Activated naive CD8-positive, alpha-beta T cell treated with anti-CD3 and anti-CD28 coated beads, Interleukin-2, amount 10 ng/mL, durations not matched to agents 7 days and 5 days (primary cell): ENCODE measurements at places on chromosomes 12 and 14. TPM values are rescaled to one million over a fixed set of nuclear protein-coding genes. Genes with fewer than 3 reads are reported as not detected.

GRCh38 chr14:61503167-61503801 is 181.9 kb downstream of the PRKCH start:
- H3K27ac ChIP-seq, result peak overlapping the region; percentile 98
- H3K4me1 ChIP-seq, result peaks cover 65% of the 10 kb centered on the region
- peak overlapping the region; percentile 85 for H3K4me3 ChIP-seq
- no peak for DNase-seq
- peaks cover 57% of the 10 kb centered on the region for H3K36me3 ChIP-seq

GRCh38 chr14:72254202-72254936 is 322.1 kb downstream of the RGS6 start:
- no peaks in the 10 kb centered on the region for H3K4me1 ChIP-seq
- no peak overlapping the region for H3K4me3 ChIP-seq

- no peaks in the 10 kb centered on the region for H3K4me1 ChIP-seq
- no peak for DNase-seq
- H3K27ac ChIP-seq, result no peak overlapping the region
- no peaks in the 10 kb centered on the region for H3K36me3 ChIP-seq
- no peak overlapping the region for H3K4me3 ChIP-seq
Observed at GRCh38 chr12:8849876-8850275, 27.5 kb downstream of the A2ML1 start.

DNA sequence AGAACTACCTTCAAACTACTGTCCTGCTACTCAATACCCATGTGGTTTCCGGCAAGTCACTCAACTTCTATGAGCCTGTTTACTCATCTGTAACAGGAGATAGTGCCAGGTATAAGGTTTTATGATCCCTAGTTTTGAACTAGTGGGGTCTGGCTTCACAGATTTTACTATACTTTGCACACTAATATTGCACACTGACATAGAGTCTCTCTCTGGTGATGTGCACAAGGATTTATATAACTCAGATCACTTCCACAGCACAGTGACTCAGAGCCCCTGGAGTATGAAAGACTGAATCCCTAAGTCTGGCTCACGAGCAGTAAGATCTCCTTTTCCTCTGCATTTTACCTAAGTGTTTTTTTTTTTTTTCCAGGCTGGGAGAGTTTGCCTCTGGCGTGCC is 69.7 kb upstream of the SLC38A2 start:
- no peak overlapping the region for H3K27ac ChIP-seq
- no peaks in the 10 kb centered on the region for H3K36me3 ChIP-seq
- H3K27me3 ChIP-seq, result no peaks in the 10 kb centered on the region
- no peak for DNase-seq
- peaks cover 6% of the 10 kb centered on the region for H3K4me1 ChIP-seq

GRCh38 chr14:99812096-99812750 is 19.0 kb downstream of the EML1 start:
- H3K4me3 ChIP-seq, result no peak overlapping the region
- no peaks in the 10 kb centered on the region for H3K36me3 ChIP-seq
- no peak for DNase-seq
- H3K27me3 ChIP-seq, result peaks cover 40% of the 10 kb centered on the region
- no peaks in the 10 kb centered on the region for H3K4me1 ChIP-seq

- DNase-seq, result no peak
- H3K4me1 ChIP-seq, result no peaks in the 10 kb centered on the region
- H3K27me3 ChIP-seq, result no peaks in the 10 kb centered on the region
- no peak overlapping the region for H3K27ac ChIP-seq
Observed at GRCh38 chr14:30317729-30318128, 241.2 kb upstream of the G2E3 start.

GRCh38 chr14:55650992-55651391 is 71.0 kb downstream of the KTN1 start:
- H3K4me1 ChIP-seq, result no peaks in the 10 kb centered on the region
- H3K27me3 ChIP-seq, result no peaks in the 10 kb centered on the region
- DNase-seq, result no peak
- H3K27ac ChIP-seq, result no peak overlapping the region
- peaks cover 26% of the 10 kb centered on the region for H3K36me3 ChIP-seq

- H3K4me1 ChIP-seq, result peaks cover 53% of the 10 kb centered on the region
- peaks cover 6% of the 10 kb centered on the region for H3K36me3 ChIP-seq
- no peaks in the 10 kb centered on the region for H3K27me3 ChIP-seq
- H3K4me3 ChIP-seq, result no peak overlapping the region
- no peak overlapping the region for H3K27ac ChIP-seq
Observed at GRCh38 chr14:55336691-55337090, 65.5 kb downstream of the FBXO34 start.

DNA sequence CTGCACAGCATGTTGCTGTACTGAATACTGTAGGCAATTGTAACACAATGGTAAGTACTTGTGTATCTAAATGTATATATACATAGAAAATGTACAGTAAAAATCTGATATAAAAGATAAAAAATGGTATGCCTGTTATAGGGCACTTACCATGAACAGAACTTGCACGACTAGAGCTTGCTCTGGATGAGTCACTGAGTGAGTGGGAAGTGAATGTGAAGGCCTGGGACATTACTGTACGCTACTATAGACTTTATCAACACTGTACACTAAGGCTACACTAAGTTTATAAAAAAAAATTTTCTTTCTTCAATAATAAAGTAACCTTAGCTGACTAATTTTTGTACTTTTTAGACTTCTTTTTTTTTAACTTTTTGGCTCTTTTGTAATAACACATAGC is 24.2 kb upstream of the NEDD1 start:
- DNase-seq, result no peak
- no peaks in the 10 kb centered on the region for H3K4me1 ChIP-seq
- H3K27ac ChIP-seq, result no peak overlapping the region
- H3K27me3 ChIP-seq, result peaks cover 10% of the 10 kb centered on the region

GRCh38 chr14:36450550-36450949 is 69.5 kb downstream of the NKX2-1 start:
- no peaks in the 10 kb centered on the region for H3K36me3 ChIP-seq
- DNase-seq, result no peak
- no peaks in the 10 kb centered on the region for H3K4me1 ChIP-seq
- H3K27ac ChIP-seq, result no peak overlapping the region
- H3K4me3 ChIP-seq, result no peak overlapping the region

DNA sequence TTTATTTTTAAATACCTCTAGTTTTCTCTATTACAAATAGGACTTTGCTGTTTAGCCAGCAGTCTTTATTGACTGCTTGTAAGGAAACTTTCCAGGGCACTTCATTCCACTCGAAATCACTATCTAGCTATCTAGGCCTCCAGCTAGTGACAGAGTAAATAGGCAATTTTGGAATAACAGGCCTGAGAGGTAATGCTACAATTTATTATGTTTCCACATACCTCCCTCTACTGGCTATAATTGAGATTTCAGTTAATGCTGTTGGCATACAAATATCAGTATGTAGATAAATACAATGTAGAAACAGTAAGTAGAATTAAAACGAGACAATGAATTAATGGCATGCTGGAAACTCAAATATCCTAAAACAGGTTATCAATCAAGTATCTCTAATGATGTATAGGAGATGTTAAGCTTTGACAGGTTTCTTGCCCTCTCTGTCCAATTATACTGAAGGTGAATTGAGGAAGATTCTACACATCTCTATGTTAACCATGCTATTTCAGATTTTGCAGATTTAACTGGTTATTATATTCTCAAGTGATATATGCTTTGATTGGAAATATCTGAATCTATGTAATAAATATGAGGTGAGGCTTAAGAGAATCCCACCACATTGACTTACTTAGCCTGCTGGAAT is 7.2 kb downstream of the DTD2 start:
- H3K36me3 ChIP-seq, result peaks cover 8% of the 10 kb centered on the region
- peaks cover 4% of the 10 kb centered on the region for H3K4me1 ChIP-seq
- no peak overlapping the region for H3K27ac ChIP-seq
- DNase-seq, result no peak

GRCh38 chr12:114673169-114673833 is 10.7 kb downstream of the TBX3 start:
- H3K4me1 ChIP-seq, result no peaks in the 10 kb centered on the region
- H3K36me3 ChIP-seq, result no peaks in the 10 kb centered on the region
- no peak overlapping the region for H3K27ac ChIP-seq
- no peak overlapping the region for H3K4me3 ChIP-seq

DNA sequence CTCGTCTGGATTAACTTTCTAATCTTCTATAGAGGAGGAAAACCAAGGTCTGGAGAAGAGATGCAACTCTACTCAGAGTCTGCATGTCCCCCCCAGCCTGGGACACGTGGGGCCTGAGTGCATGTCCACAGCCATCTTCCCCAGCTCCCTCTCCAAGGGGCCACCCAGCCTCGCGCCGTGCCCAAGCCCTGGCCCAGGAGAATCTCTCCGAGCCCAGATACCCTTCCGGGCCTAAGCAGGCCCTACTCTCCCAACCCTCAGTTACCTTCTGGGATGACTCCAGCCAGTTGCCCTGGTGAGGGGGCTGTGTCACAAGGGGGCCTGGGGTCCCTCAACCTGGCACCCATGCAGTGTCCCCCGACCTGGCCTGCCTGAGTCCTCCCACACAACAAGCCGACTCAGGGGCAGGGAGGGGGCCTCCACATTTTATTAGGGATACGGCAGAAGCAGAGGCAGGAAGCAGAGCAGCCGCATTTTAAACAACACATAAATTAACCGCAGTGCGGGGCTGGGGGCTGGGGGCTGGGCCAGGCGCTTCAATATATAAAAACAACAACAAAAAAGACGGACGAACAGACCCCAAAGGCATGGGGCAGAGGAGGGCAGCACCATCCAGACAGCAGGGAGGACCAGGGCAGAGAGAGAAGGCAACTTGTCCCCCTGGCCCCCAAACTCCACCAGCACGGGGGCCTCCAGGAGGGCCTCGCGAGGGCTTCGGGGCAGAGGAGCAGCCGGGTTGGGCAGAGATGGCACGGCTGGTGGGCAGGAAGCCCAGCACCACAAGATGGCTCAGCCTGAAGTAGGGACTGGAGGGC is 37.3 kb downstream of the NCKAP5L start:
- DNase-seq, result no peak
- no peak overlapping the region for H3K27ac ChIP-seq
- no peaks in the 10 kb centered on the region for H3K36me3 ChIP-seq

- no peak overlapping the region for H3K4me3 ChIP-seq
- no peaks in the 10 kb centered on the region for H3K36me3 ChIP-seq
- no peak for DNase-seq
- no peak overlapping the region for H3K27ac ChIP-seq
Observed at GRCh38 chr14:95023886-95024285, 133.4 kb downstream of the DICER1 start.

- peak overlapping the region; percentile 92 for H3K27ac ChIP-seq
- no peaks in the 10 kb centered on the region for H3K27me3 ChIP-seq
- DNase-seq, result peak; percentile 89
Observed at GRCh38 chr12:121795034-121795968, 1.8 kb upstream of the RHOF start.

GRCh38 chr12:5575232-5575631 is 143.3 kb downstream of the NTF3 start:
- H3K4me3 ChIP-seq, result no peak overlapping the region
- no peaks in the 10 kb centered on the region for H3K36me3 ChIP-seq
- no peaks in the 10 kb centered on the region for H3K27me3 ChIP-seq
- H3K27ac ChIP-seq, result no peak overlapping the region
- no peaks in the 10 kb centered on the region for H3K4me1 ChIP-seq

DNA sequence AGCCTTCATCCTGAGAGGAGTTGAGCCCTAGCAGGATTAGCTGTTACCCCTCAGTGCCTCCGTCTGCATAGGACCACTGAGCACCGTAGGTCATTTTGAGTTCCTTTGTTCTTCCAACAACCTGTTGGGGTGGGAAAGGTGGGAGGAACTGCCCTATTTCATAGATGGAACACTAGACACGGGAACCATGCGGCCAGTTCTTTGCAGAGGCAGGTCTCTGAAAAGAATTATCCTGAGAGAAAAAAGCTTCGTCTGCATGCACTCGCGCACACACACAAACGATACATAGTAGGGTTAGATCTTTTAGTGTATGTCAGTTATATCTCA is 28.5 kb downstream of the TRAFD1 start:
- H3K27me3 ChIP-seq, result no peaks in the 10 kb centered on the region
- no peak for DNase-seq
- peaks cover 8% of the 10 kb centered on the region for H3K4me1 ChIP-seq
- H3K27ac ChIP-seq, result no peak overlapping the region
- H3K4me3 ChIP-seq, result no peak overlapping the region
- peaks cover 69% of the 10 kb centered on the region for H3K36me3 ChIP-seq

DNA sequence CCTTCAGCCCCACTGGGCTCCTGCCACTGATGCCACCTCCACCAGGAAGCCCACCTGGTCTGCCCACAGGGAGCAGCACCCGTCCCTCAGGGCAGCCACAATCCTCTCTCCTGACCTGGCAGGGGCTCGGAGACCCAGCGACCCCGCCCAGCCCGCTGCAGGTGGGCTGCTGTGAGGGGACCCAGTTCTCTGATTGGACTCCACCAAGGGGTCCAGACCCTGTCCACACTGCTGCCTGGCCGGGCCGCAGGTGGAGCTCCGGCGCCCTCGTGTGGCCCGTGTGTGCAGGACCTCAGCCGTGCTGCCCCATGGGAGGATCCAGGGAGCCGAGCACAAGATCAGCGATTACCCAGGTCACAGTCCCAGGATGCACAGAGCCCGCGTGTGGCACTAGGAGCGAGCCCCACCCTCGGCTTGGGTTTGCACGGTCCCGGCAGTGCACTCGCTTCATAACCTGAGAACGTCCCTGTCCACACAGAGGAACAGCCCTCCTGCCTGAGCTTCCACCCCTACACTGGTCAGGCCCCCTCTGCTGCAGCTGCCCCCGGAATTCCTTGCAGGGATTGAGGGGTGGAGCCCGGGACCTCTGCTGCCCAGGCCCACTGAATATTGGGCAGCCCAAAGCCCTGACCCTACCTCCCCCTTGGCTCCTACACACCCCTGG is 35.4 kb upstream of the TMEM179 start:
- no peak overlapping the region for H3K27ac ChIP-seq
- no peaks in the 10 kb centered on the region for H3K36me3 ChIP-seq
- H3K4me1 ChIP-seq, result peaks cover 2% of the 10 kb centered on the region

DNA sequence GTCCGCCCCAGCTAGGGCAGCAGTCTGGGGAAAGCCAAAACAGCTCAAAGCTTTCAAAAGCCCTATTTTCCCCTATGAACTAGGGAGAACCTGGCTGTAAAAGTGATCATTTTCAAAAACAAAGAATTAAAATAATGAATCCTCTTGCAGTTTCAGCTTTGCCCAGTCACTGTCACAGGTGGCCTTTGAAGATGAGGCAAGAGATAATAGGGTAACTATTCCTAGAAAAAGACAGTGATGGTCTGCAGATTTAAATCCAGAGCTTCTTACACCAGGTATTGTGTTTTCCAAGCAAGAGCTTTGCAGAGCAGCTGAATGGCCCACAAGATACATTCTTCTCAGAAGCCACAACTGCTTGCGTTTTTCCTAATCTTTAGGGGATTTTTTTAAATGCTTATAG is 80.2 kb upstream of the NUDT4 start:
- no peak overlapping the region for H3K27ac ChIP-seq
- H3K4me3 ChIP-seq, result no peak overlapping the region
- H3K36me3 ChIP-seq, result no peaks in the 10 kb centered on the region
- H3K27me3 ChIP-seq, result no peaks in the 10 kb centered on the region

Gene OR4M1
- total RNA-seq, result not detected

Gene ARHGEF40
- 0.20 TPM for total RNA-seq

Gene TCL1B
- not detected for total RNA-seq

Gene C12orf54
- not detected for total RNA-seq

Gene PMCH
- total RNA-seq, result not detected

Gene MYG1
- 44.8 TPM for total RNA-seq

Gene BDKRB1
- not detected for total RNA-seq

Gene KRT80
- not detected for total RNA-seq

Gene AVPR1A
- not detected for total RNA-seq

Gene LTB4R2
- 21.2 TPM for total RNA-seq
